ENCODE measurements at places on chromosomes 7 and 10.

- DNase-seq = no peak
These were observed 134.9 kb downstream of the MICU1 start for GRCh38 chr10:72490951-72491350.

GRCh38 chr10:33041783-33042437 lies 83.9 kb upstream of the ITGB1 start:
- no peak for DNase-seq

DNA sequence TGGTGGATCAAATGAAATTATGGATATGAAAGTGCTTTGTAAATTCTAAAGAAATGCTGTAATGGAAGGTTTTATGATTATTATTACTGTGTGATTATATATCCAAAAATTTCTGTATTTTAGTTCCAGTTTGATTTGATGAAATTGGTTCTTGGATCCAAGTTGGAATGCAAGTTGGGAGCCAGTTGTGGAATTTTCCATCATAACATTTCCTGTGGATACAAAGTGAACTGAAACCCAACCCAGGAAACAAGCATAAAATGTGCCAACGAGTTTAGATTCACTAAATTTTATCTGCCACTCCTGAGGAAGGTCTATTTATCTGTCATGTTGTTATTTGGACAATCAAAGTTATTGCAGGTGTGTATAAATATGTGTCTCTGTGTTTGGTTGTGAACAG lies 131.4 kb upstream of the MDFIC start:
- DNase-seq = no peak

GRCh38 chr10:17209881-17210280 lies 8.4 kb upstream of the TRDMT1 start:
- DNase-seq = no peak

- no peak for DNase-seq
These were observed 719.1 kb downstream of the AUTS2 start for GRCh38 chr7:70317356-70317755.

Measured in activated T-cell treated with anti-CD3 and anti-CD28 coated beads, Interleukin-2, amount 50 U/mL, for 48 hours (primary cell).